ENCODE measurements at places on chromosomes 5 and 9.
A peak's percentile ranks its signal among the peaks of the same experiment; 100 is the strongest.

DNA sequence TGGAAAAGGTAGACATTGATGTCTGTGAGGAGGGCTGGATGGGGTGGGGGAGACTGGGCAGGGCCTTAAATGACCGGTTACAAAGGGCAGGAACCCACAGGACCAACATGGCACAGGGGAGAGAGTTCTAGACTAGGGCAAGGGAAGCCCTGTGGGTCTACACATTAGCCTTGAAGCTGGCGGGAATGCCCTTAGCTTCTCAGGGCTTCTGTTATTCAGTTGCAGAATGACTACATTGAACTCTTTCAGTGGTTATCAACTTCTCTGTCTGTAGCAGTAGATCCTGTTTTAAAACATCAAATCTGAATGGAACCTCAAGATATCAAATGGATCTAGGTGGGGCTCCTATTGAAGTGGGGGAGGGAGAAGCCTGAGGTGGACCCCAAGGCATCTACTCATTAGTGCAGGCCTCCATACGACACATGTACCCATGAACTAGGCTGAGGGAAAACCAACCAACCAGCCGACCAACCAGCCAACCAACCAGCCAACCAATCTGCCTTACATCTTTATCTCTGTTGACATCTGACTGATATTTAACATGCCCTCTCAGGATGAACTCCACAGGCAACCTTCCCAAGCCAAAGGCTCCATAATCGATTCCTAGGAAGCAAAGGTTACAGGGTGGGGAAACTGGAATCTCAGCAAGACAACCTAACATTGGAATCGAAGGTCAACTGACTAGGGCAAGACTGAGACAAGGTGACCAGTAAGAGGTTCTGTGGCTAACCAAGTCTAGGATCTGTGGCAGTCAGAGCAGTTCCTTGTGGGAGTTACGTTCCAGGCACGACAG lies 48.3 kb downstream of the DAP start:
- DNase-seq: no peak

GRCh38 chr5:168865968-168866367 lies 286.8 kb upstream of the PANK3 start:
- DNase-seq: peak; percentile 56

DNA sequence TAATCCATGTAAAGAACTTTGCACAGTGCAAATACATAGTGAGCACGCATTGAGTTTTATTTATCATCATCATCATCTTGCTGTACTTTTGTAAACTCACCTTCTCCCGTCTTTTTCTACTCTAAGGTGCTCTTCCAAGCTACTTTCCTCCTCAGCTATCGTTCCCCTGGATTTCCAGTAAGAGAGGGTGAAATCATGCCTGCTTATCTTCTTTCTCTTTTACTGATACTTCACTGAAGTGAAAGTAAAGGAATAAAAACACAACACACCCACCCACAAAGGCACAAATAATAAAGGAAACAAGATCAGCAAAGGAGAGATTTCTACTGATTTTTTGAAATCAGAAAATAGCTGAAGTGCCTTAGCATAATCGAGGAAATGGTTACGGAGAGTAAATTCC lies 509.9 kb downstream of the RAB3C start:
- DNase-seq: no peak

DNA sequence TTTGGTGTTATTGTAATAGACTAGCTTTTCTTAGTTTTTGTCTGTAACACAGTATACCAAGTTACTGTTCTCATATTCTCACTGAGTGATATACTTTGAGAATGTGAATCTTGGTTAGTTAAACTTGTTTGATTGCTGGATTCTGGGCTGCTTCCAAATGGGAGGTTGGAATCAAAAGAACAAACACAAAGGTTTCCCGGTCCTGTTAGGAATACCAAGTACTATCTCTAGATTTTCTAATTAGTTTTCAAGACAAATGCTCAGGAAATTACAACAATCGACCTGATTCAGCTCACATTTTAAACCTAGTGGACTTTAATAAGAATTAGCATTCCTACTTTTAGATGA lies 244.3 kb downstream of the CSNK1G3 start:
- DNase-seq: no peak

GRCh38 chr5:149765932-149766331 lies 35.8 kb downstream of the PPARGC1B start:
- DNase-seq: no peak

DNA sequence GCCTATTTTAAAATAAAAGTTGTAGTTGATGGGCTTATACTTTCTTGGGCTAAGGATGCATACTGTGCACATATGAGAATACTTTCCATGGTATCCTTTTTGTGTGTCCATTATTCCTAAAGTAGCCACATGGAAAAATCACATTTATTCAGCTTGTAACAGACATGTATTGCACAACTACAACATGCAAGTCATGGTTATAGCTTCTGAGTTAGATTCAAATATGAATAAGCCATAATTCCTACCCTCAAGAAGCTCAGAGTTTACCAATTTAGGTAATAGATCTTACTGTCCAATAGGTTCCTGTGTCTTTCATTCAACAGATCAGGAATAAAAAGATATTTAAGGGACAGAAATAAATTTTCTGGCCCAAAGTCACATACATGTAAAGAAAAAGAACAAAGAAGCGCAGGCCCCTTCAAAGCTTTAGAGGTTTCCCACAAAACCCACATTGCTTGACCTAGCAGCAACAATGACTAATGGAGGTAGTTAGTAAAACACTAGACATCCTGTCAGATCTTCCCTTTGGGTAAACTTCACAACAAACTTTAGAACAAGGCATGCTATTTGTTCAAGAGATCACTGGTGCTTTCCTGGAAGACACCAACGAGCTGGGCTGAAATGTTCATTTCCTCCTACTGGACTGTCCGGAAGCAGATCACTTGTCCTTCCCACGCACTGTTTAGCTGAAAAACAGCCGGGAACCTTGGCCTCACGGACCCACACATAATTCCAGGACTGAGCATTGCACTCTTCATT lies 78.4 kb upstream of the ITGA1 start:
- no peak for DNase-seq

GRCh38 chr5:176810081-176810597 lies at the start of gene UNC5A:
TSS of gene UNC5A (plus strand) at chr5:176810559. CDS start at chr5:176810751, 192 bp downstream.
- DNase-seq: peak; percentile 92

DNA sequence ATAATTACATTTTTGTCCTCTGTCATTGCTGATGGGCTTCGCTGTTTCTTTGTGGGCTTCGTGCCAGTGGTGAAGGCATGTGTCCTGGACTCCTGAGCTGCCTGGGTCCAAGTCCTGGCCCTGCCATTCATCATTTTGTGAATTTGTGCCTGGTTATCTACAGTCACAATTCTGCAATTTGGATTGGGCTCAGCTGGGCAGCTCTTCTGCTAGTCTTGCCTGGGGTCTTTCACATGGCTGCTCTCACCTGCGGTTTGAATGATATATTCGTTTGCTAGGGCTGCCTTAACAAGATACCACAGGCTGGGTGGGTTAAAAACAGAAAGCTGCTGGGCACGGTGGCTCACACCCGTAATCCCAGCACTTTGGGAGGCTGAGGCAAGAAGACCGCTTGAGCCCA lies 192.7 kb upstream of the IER5L start:
- DNase-seq: no peak

DNA sequence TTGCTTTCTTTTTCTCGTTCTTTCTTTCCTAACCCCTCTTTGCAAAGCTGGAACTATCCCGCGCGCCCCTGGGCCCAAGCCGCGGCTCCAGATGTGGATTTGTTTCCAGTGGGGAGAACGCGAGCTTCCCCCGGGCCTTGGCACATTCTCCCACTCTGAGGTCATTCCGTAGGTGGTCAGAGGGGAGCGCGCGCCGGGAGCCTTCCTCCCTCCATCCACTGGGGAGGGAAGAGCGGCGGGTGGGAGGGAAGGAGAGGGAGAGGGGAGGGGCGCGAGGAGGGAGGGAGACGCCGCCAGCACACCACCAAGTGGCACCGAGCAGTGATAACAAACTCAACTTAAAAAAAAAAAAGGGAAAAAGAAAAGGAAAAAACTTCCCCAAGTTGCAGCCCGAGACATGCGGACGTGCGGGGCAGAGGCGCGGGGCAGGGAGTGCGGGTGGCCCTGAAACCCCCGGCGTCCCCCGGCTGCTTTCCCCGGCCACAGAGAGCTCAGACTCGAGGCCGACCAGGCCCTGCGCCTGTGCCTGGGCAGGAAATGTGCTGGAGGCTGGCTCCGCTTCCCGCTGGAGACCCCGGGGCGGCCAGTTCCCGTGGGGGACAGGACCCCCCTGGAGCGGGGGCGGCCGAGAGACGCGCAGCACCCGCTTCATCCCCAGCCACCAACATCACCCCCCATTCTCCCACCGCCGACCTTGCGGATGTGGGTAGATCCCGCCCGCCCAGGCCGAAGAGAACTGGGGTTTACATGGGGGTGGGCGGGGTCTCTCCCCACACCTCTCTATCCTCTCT lies 3.1 kb downstream of the IER5L start:
- peak; percentile 73 for DNase-seq
